GM06990 (cell line): ENCODE measurements at places on chromosomes 16 and 17.

GRCh38 chr16:66574531-66574930 is 4.7 kb upstream of the CMTM2 start:
- no peak for DNase-seq

DNA sequence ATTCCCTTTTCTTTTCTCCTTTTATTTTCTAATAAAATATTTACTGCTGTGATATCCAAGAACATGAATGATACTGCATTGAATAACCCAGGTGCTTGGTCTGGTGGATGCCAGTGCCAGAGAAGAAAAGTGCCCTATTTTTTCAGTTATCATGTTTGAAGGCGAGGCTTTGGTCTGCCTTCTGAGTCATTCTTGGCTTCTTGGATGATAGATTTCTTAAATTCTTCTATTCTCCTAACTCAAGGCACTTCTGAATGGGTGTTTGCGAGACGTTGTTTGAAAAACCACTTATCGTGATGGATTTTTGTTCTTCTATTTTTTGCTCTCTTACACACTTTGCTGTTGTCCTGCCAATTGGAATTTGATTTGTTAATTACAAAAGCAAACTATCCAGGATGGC is 66.7 kb downstream of the FTO start:
- DNase-seq = no peak

DNA sequence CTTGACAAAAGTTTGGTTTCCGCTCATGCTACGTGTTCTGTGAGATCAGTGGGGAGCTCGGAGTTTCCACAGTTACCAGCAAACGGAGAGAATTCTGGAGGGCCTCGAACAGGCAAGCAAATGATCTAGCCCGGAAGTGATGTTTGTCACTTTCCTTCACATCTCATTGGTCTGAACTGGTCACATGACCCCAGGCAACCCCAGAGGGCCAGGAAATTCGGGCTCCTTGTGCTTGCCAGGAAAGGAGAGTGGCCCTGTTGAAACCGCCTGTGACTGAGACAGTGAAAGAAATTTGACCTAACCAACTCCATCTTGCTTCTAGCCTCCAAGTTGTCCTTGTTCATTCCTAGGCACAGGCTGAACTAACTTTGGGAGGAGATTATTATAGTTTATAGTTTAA is 23.0 kb downstream of the SPPL2C start:
- DNase-seq = no peak

- DNase-seq = no peak
Measured at GRCh38 chr17:74373838-74374606, 6.7 kb downstream of the GPR142 start.
